ENCODE measurements at places on chromosomes 2 and 18.

DNA sequence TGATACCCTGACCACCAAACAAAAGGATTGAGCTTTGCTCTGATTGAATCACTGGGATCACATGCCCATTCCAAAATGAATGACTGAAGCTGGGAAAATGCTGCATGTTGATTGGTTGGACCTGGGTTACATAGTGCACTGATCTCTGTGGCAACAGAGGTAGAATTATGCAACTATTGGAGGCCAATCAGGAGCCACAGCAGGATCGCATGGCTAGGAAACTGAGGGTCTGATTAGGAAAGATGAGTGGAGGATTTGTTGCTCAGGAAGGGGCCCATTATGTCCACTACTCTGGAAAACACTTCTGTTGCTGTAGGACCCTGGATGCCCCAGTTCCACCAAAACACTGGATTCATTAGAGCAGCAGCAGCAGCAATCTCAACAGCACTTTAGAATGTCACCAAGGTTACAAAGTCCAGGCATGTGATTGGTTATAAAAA, 25.9 kb upstream of the SGPP2 start:
- no peak for DNase-seq

- DNase-seq, result no peak
Measured at GRCh38 chr18:57267368-57267925, 84.9 kb upstream of the ST8SIA3 start.

DNA sequence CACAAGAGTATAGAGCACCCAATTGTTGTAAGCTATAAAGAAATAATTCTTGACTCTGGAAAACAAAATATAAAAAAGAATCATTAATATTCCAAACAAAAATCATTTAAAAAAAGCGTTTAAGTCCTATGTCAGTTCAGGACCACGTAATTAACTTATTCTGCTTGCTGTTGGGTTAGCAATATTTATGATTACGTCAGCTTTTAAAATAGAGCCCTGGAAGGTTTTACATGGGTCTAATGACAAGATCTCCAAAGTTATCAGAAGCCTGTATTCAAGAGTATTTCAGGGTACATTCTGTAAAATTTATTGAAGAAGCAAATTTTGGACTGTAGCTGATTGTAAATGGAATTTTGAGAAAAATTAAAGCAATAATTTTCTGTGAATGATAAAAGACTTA, 521.6 kb downstream of the DCC start:
- no peak for DNase-seq

GRCh38 chr2:38658613-38659012, 7.3 kb upstream of the GALM start:
- no peak for DNase-seq

DNA sequence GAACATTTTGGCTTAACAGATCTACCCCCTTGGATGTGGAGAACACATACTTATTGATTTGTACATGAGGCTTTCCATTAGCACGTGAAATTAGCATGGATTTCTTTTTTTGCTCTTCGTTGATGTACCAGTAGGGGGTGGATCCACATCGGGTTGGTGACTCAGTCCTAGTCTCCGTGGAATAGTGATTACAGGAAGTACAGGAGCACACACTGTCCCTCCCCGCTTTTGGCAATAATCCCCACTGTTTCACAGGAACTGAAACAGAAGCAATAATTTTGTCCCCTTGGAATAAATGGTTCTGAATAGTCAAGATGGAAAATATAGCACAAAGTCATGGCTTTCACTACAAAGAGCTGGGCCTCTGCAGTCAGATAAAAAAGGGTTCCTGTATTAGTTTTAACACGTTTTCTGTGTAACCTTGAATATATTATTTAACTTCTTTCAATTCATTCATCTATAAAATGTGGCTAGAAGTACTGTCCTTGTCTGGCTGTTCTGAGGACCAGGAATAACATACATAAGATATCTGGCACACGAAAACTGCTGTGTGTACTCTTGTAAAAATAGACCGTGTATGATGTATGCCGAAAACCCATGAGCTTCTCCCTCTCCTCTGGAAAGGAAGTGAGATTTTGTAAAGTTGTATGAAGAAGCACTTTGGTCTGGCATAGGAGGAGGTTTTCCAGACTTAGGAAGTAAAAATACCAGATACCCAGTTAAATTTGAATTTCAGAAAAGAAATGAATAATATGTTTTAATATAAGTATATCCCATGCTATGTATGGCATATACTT, 229.2 kb downstream of the GALR1 start:
- no peak for DNase-seq

DNA sequence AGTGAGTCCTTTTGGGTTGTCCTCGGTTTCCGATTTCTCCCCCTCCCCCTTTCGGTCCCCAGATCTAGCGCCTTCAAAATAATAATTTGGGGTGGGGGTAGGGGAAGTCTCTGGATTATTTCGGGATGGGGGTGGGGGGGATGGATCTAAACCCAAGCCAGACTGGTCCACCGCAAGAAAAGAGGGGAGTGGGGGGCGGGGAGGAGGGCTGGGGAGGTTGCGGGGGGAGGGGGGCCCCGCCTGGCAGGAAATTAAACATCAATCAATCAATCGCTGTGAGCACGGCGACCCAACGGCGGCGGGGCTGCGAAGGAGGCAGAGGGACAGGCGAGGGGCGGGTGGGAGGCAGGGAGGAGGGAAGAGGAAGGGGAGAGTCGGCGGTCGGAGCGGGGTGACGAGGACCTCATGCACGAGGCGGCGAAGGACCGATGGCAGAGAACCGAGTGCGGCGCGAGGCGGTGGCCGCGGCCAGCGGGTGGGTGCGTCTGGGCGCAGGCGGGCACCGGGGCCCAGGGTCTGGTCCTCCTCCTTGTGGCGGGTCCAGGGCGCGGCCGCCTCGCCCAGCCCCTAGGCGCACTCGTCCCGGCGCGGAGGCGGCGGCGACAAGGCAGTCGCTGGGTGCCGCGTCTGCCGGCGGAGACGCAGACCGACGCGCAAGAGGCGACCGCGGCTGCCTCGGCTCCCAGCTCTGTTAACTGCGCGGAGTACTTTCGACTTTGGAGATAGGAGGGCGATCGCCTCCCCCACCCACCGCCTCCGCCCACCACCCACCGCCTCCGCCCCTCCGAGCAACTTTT, 468 bp upstream of the SATB2 start:
- DNase-seq, result peak; percentile 57

Data from activated naive CD8-positive, alpha-beta T cell treated with anti-CD3 and anti-CD28 coated beads, Interleukin-2, amount 10 ng/mL, durations not matched to agents 7 days and 5 days (primary cell).